ENCODE measurements at places on chromosomes 2 and 18. TPM values are rescaled to one million over a fixed set of nuclear protein-coding genes. Genes with fewer than 3 reads are reported as not detected.

Gene HOXD11
- not detected for total RNA-seq

DNA sequence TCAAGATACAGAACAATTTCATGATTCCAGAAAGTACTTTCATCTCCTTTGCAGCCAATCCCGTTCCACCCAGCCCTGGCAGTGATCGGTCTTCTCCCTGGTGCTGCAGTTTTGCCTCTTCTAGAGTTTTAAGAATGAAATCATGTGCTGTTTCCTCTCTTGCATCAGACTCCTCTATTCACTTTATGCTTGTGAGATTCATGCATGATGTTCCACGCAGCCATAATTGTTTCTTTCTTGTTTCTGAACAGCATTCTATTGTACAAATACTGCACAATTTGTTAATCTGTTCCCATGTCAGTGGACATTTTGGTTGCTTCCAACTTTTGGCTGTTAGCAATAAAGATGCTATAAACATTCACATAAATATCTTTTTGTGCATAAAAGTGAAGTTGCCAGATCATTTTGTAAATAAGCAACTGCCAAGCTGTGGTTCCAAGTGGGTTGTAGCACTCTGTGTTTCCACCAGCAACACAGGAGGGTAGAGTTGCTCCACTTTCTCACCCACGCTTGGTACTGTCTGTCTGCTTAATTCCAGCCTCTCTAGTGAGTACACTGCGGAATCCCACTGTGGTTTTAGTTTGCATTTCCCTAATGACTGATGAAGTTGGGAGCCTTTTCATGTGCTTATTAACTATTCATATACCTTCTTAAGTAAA, 104.5 kb downstream of the TWIST2 start:
- no peak overlapping the region for H3K27ac ChIP-seq
- peaks cover 14% of the 10 kb centered on the region for H3K4me1 ChIP-seq
- no peaks in the 10 kb centered on the region for H3K36me3 ChIP-seq
- H3K4me3 ChIP-seq, result no peak overlapping the region
- no peak for DNase-seq
- peaks cover 16% of the 10 kb centered on the region for H3K27me3 ChIP-seq

Gene ITGB6
- total RNA-seq, result not detected

DNA sequence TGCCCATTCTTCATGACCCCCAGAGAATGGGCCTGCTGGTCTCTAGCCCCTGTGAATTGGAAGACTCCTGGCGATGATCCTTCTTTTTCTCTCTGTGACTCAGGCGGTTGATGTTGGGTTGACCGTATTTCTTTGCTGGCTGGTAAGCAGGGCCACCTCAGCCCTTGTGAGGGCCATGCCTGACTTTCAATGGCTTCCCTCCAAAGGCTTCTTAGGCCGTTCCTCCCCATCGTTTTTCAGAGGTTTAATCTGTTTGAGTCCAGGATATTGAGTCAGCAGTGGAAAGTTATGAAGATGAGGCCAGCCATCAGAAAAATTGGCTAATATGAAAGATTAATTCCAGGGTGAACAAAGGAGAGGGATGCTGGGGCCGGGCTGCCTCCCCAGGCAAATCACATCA, 13.6 kb downstream of the HPCAL1 start:
- peaks cover 9% of the 10 kb centered on the region for H3K4me1 ChIP-seq
- DNase-seq, result no peak
- no peak overlapping the region for H3K27ac ChIP-seq

Gene RUFY4
- total RNA-seq, result 0.81 TPM

DNA sequence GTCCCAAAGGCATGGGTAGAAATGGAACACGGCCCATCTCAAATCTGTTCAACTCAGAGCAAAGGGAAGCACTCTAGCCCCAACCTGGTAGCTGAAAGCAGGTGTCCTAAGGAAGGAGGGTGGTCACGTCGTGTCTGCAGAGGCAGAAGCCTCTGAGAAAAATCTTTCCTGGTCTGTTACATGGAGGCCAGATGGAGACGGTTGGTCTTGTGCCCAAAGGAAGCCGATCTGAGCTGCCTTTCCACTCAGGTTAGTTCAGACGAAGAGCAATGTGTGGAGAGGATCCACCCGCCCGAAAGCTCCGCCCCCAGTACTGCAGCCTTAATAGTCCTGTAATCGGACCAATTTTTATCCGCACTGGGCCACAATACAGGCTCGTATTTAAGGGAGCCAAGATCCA, 54.9 kb upstream of the AMMECR1L start:
- H3K36me3 ChIP-seq, result peaks cover 33% of the 10 kb centered on the region
- no peaks in the 10 kb centered on the region for H3K27me3 ChIP-seq
- H3K4me3 ChIP-seq, result no peak overlapping the region
- no peak overlapping the region for H3K27ac ChIP-seq
- no peak for DNase-seq
- H3K4me1 ChIP-seq, result no peaks in the 10 kb centered on the region

Gene HOXD3
- total RNA-seq, result not detected

GRCh38 chr2:150472511-150472899, 15.0 kb downstream of the RND3 start:
- no peaks in the 10 kb centered on the region for H3K27me3 ChIP-seq
- no peaks in the 10 kb centered on the region for H3K36me3 ChIP-seq
- H3K4me3 ChIP-seq, result no peak overlapping the region
- no peak overlapping the region for H3K27ac ChIP-seq
- no peaks in the 10 kb centered on the region for H3K4me1 ChIP-seq

Gene SERPINB7
- not detected for total RNA-seq

Gene TRIM54
- 0.31 TPM for total RNA-seq

Gene LOXHD1
- total RNA-seq, result 0.47 TPM

Gene HOXD1
- total RNA-seq, result not detected

DNA sequence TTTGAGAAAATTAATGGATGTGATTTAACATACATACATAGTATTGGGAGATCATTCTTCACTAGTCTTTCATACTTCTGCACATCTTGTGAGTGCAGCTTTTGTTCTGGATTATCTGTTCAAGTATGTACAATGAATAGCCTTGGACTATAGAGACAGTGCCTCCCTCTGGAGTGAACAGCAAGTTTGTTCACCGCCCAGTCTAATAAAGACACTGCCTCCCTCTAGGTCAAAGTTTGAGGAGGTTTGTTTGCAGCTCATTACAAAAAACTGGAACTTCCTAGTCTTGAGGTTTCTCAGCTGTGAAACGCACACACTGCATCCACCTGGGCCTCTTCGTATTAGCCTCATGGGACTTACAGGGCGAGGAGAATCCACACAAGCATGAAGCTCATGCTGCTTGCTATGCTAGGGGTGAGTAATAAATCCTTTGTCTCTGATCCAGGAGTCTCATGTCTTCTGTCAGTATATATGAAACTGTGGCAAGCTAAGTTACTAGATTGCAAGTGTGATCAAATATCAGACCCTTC, 26.0 kb upstream of the LAPTM4A start:
- H3K36me3 ChIP-seq, result no peaks in the 10 kb centered on the region
- H3K4me3 ChIP-seq, result no peak overlapping the region
- H3K27me3 ChIP-seq, result peaks cover 15% of the 10 kb centered on the region
- DNase-seq, result no peak
- H3K4me1 ChIP-seq, result no peaks in the 10 kb centered on the region
- H3K27ac ChIP-seq, result no peak overlapping the region

Gene TUBB6
- total RNA-seq, result 10.9 TPM

Gene ATL2
- total RNA-seq, result 58.7 TPM

Gene PTRHD1
- 28.9 TPM for total RNA-seq

Gene SLC5A7
- total RNA-seq, result not detected

GRCh38 chr18:12848405-12848804, 35.6 kb downstream of the PTPN2 start:
- no peak overlapping the region for H3K4me3 ChIP-seq
- H3K27me3 ChIP-seq, result no peaks in the 10 kb centered on the region
- H3K27ac ChIP-seq, result no peak overlapping the region
- no peak for DNase-seq
- peaks cover 46% of the 10 kb centered on the region for H3K36me3 ChIP-seq

- no peak for DNase-seq
- no peak overlapping the region for H3K27ac ChIP-seq
- no peak overlapping the region for H3K4me3 ChIP-seq
- H3K36me3 ChIP-seq, result no peaks in the 10 kb centered on the region
- H3K4me1 ChIP-seq, result no peaks in the 10 kb centered on the region
- H3K27me3 ChIP-seq, result no peaks in the 10 kb centered on the region
Observed at GRCh38 chr18:71827301-71827700, 716.8 kb downstream of the CBLN2 start.

- no peaks in the 10 kb centered on the region for H3K36me3 ChIP-seq
- no peak overlapping the region for H3K27ac ChIP-seq
- no peaks in the 10 kb centered on the region for H3K4me1 ChIP-seq
- peaks cover 2% of the 10 kb centered on the region for H3K27me3 ChIP-seq
Observed at GRCh38 chr2:129187343-129187742, 792.1 kb upstream of the RAB6C start.

GRCh38 chr2:240304746-240305161, 130.7 kb upstream of the GPC1 start:
- H3K4me3 ChIP-seq, result no peak overlapping the region
- DNase-seq, result no peak
- H3K27me3 ChIP-seq, result no peaks in the 10 kb centered on the region
- H3K36me3 ChIP-seq, result no peaks in the 10 kb centered on the region
- no peak overlapping the region for H3K27ac ChIP-seq

DNA sequence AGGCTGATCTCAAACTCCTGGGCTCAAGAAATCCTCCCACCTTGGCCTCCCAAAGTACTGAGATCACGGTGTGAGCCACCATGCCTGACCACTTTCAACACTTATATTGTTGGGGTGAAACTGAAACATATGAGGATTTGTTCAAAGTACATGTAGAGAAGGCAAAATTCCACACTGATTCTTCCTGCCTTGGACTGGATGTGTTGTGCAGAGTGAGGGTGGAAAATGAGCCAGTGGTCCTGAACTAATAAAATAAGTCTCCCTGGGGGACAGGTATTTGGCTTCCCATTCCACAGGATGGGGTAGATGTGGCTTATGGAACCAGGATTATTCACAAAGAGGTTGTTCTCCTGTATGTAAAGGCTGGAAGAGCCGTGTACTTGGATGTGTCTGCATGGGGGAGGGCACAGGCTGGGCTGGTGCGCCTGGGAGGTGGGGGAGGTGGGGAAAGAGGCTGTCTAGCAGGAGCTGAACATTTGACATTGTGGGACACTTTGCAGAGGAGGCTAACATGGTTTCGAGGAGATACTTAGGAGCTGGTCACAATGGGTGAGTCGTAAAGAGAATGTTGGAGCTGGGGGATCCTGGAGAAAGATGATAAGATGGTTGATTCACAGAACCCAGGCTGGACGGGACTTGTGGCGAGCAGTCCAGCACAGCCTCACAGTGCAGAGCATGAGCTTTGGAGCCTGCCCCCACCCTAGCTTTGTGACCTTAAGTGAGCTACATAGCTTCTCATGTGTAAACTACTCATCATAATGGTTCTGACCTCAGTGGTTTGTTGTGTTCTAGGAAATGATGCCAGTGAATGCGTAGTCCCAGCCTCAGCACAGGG, at the start of gene TXNDC2:
Gene TXNDC2, plus strand, starts transcription at position 804 of the 835 bp plus-strand sequence. CDS start 708 bp downstream, outside the sequence.
- no peak within 1 kb of the TSS for H3K27ac ChIP-seq
- H3K4me3 ChIP-seq, result no peak within 1 kb of the TSS
- no peaks in the 10 kb centered on the region for H3K27me3 ChIP-seq
- no peaks in the 10 kb centered on the region for H3K36me3 ChIP-seq
- DNase-seq, result no peak
- no peaks in the 10 kb centered on the region for H3K4me1 ChIP-seq

DNA sequence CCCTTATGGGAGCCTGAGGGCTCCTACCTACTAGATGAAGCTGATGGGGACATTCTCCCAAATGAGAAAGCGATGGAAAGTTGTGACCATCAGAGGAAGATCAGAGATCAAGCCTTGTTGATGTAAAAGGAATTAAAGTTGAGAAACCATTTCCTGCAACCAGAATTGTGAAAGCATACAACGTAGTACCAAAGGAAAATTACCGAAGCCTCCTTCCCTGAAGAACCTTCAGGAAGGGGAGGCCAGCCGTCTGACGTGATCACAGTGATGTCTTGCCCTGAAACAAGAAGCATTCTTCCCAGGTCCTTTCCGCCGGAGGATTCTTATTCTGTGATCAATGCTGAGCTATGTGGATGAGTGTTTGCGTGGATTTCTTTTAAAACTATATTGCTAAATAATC, 211.6 kb upstream of the TNP1 start:
- no peak overlapping the region for H3K4me3 ChIP-seq
- no peak overlapping the region for H3K27ac ChIP-seq
- no peaks in the 10 kb centered on the region for H3K4me1 ChIP-seq
- no peak for DNase-seq

GRCh38 chr2:135743860-135744259, 2.2 kb downstream of the UBXN4 start:
- H3K27ac ChIP-seq, result no peak overlapping the region
- peak overlapping the region; percentile 61 for H3K4me3 ChIP-seq
- H3K4me1 ChIP-seq, result peaks cover 33% of the 10 kb centered on the region
- no peaks in the 10 kb centered on the region for H3K27me3 ChIP-seq
- peaks cover 39% of the 10 kb centered on the region for H3K36me3 ChIP-seq

Gene ABCG5
- not detected for total RNA-seq

- H3K27ac ChIP-seq, result no peak overlapping the region
- H3K36me3 ChIP-seq, result no peaks in the 10 kb centered on the region
- H3K27me3 ChIP-seq, result no peaks in the 10 kb centered on the region
- no peak for DNase-seq
- H3K4me3 ChIP-seq, result no peak overlapping the region
- H3K4me1 ChIP-seq, result no peaks in the 10 kb centered on the region
Observed at GRCh38 chr2:237012577-237013267, 73.0 kb upstream of the COPS8 start.

- H3K4me1 ChIP-seq, result peaks cover 6% of the 10 kb centered on the region
- H3K36me3 ChIP-seq, result no peaks in the 10 kb centered on the region
- DNase-seq, result no peak
Observed at GRCh38 chr2:216838151-216838550, 21.7 kb downstream of the TNP1 start.

Gene CKAP2L
- total RNA-seq, result 59.3 TPM

GRCh38 chr2:223760838-223761502, 76.4 kb downstream of the AP1S3 start:
- peak overlapping the region; percentile 50 for H3K4me3 ChIP-seq
- H3K4me1 ChIP-seq, result peaks cover 33% of the 10 kb centered on the region
- peak overlapping the region; percentile 91 for H3K27ac ChIP-seq

GRCh38 chr2:190908532-190908931, 27.9 kb downstream of the GLS start:
- no peaks in the 10 kb centered on the region for H3K27me3 ChIP-seq
- H3K27ac ChIP-seq, result no peak overlapping the region
- H3K36me3 ChIP-seq, result peaks cover 45% of the 10 kb centered on the region

GRCh38 chr2:134078354-134078753, 175.5 kb upstream of the MGAT5 start:
- no peaks in the 10 kb centered on the region for H3K4me1 ChIP-seq
- peaks cover 11% of the 10 kb centered on the region for H3K27me3 ChIP-seq
- DNase-seq, result no peak
